Stimulated activated CD4-positive, alpha-beta T cell treated with anti-CD3 and anti-CD28 coated beads, Interleukin-15, amount 100 ng/mL, for 24 hours (primary cell): ENCODE measurements at places on chromosomes 7 and 10.
A peak's percentile ranks its signal among the peaks of the same experiment; 100 is the strongest.

DNA sequence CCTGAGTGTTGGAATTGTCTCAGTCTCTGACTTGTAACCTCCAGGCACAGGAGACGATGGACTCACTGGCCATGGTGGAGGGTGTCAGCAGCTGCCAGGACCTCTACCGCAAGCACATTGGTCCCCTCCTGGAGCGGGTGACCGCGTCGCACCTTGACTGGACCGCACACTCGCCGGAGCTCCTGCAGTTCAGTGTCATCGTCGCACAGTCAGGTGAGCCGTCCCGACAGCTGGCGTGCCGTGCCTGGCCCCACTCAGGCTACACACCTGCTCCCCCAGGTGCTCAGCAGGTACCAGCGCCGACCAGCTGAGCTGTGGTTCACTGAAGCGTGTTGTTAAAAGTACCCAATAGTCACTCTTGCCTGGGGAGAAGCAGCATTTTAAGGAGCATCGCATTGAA lies 36.7 kb upstream of the PRKAR1B start:
- DNase-seq, result no peak

- DNase-seq, result no peak
Measured at GRCh38 chr7:55127622-55128081, 108.8 kb downstream of the EGFR start.

- peak; percentile 3 for DNase-seq
Measured at GRCh38 chr7:90708841-90709317, 112.8 kb downstream of the CDK14 start.

DNA sequence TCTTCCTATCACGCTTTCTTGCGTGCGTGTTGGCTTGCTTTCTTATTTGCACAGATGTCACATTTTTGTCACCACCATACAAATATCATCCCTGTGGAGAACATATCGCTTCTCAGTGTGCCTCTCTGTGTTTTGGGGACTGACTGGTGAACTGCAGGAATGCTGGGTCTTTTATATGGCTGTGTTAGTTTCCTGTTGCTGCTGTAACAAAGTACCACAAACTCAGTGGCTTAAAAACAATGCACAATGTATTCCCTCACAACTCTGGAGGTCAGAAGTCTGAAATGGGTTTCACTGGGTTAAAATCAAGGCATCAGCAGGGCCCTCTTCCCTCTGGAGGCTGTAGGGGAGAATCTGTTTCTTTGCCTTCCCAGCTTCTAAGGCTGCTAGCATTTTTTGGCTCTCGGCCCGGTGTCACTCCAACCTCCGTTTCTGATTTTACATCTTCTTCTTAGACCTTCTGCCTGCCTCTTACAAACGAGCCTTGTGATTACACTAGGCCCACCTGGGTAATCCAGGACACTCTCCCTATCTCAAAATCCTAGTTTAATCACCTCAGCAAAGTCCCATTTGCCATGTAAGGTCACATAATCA lies 82.0 kb downstream of the LRMDA start:
- no peak for DNase-seq

DNA sequence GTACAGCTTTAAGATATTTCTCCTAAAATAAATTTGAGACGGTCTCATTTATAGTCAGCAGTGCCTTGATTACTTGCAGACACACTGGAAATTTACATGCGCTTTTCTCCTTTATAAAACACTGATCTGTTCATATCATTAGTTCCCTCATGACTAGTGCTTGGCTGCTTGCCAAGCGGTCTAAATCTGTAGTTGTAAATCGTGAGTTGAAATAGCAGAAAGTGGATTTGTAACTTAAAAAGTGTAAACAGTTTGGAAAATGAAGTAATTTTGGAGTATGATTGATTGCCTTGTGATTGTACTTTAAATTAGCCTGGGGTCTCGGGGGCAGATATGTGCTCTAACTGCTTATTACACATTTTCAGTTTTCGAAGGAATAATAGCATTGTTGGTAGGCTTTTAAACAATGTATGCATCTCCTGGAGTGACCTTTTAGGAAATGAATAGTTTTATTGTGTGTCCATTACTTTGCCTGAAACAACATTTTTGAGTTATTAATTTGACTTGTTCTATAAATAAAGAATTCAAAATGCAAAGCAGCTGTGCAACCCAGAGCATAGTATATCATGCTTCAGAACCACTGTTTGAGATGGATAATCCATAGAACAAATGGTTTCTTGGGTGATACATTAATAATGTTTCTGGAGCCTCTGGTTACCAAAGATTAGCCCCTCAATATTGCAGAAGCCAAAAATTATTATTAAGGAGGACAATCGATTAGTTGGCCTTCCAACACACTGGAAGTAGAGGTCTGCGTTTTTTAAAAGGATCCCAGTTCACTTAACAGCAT lies 73.3 kb downstream of the ARID5B start:
- DNase-seq, result peak; percentile 37

GRCh38 chr7:75937958-75938786 lies 23.2 kb downstream of the POR start:
- DNase-seq, result no peak
